ENCODE measurements at places on chromosomes 11 and 22.

DNA sequence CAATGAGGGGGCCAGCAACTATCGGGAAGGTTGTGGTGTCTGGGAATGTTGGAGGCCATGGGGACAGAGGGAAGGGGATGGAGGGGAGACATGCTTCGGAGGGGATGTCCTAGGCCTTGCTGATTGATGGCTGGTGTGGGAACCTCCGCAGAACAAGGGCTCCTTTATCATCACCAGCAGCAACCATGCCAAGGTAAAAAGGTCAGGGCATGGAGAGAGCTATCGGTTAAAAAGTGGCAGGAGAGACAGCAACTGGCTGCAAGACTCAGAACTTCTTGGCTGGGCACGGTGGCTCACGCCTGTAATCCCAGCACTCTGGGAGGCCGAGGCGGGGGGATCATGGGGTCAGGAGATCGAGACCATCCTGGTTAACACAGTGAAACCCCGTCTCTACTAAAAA, 3.0 kb downstream of the GSTT4 start:
- DNase-seq = no peak

GRCh38 chr11:27089746-27090145, 49.1 kb downstream of the BBOX1 start:
- no peak for DNase-seq

DNA sequence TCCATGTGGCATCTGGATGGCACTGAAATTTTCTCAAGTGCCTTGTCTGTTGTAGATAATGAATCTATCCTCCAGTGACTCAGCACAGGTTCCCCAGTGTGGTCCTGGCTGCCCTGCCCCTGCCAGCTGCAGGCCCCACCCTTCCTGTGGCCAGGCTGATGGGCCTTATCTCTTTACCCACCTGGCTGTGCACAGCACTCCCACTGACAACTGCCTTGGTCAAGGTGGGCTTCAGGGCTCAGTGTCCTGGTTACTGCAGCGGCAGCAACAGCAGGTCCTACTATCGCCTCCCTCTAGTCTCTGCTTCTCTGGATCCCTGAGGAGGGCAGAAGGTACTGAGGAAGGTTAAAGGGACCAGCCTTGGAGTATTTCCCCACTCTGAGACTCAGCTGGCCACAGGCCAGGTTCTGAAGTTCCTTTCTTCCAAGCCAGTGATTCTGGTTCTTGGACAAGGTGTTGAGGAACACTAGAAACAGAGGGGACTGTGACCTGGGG, 3.1 kb downstream of the HMBS start:
- no peak for DNase-seq

- no peak for DNase-seq
Observed at GRCh38 chr22:44453441-44454112, 44.5 kb downstream of the RTL6 start.

DNA sequence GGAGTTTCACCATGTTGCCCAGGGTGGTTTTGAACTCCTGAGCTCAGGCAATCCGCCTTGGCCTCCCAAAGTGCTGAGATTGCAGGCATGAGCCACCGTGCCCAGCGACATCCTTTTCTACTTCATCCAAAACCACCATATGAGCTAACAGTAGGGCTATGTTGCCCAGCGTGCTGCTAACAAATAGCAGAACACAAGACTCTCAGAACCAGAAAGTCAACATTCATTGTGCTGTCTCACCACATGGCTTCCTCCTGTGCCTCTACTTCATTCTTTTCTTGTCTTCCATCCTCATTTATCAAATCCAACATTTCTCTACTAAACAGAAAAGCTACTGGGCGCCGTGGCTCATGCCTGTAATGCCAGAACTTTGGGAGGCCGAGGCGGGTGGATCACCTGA, 12.0 kb upstream of the DENND5A start:
- no peak for DNase-seq

DNA sequence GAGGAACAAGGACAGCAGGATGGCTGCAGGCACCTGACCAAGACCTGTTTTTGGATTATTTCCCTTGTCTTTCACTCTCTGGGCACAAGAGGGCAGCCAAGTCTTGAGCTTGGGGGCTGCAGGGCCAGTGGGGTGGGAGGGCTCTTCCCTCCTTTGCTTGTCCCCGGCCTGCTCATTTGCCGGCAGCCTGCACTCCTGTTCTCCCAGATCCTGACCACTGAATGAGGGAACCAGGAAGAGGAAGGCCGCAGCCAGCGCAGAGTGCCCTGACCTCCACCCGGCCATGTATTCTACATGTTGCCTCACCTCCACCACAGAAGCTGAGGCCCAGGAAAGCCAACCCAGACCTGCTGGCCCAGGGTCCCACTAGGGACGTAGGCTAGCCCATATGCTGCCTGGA, 15.5 kb upstream of the NNMT start:
- DNase-seq = peak; percentile 44

DNA sequence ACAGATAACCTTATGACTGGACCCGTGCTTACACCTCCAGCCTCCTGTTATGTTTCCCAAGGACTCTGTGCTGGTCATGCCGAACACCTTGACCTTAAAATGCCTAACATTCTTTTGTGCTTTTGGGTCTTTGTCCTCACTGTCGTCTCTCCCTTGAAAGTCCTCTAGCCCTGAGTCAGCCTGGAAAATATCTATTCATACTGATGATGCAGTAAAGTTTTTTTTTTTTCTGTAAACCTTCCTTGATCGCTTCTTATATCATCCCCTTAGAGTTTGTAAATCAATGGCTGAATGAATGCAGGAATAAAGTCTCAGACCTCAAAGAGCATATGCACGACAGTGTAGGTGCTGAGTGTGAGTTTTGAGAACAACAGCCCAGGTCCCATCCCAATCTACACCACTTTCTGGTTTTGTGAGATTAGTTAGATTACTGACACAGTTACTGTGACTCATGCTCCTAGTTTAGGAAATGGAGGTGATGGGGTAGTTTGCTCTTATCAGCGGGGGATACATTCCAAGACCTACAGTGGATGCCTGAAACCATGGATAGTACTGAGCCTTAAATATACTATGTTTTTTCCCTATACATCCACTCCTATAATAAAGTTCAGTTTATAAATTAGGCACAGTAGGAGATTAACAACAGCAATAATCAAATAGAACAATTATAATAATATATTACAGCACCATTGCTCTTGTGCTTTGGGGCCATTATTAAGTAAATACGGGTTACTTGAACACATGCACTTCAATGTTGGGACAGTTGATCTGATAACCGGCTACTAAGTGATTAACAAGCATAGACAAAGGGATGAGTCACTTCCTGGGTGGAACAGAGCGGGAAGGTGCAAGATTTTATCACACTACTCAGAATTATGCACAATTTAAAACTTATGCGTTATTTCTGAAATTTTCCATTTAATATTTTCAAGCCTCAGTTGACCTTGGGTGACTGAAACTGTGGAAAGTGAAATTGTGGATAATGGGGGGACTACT, 8.6 kb downstream of the TCN1 start:
- no peak for DNase-seq

DNA sequence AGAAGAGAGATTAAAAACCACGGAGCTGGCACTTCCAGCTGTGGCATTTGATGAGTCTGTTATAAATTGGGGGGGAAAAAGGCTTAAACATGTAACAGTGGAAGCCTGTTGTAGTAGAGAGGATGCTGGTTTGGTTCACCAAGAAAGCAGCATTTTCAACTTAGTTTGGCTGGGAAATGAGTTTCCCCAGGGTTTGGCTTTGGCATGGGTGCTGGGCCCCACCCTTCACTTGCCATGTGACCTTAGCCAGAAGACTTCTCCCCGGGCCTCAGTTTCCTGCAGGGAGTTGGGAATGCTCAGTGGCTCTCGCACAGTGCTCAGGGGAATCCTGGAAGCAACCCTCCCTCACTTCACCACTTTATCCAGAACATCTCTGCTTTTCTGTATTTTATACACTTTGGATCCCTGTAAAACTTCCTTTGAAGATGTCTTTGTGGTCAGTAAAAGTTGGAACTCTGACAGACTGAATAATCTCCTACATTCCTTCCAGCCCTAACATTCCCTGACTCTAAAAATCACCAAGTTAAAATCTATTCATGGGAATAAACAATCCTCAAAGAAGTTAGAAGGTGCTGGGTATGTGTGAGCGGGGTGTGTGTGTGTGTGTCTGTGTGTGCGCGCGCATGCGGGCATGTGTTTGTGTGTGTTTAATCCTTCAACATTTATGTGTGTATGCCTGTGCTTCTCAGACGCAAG, 166.0 kb downstream of the TENM4 start:
- DNase-seq = no peak

DNA sequence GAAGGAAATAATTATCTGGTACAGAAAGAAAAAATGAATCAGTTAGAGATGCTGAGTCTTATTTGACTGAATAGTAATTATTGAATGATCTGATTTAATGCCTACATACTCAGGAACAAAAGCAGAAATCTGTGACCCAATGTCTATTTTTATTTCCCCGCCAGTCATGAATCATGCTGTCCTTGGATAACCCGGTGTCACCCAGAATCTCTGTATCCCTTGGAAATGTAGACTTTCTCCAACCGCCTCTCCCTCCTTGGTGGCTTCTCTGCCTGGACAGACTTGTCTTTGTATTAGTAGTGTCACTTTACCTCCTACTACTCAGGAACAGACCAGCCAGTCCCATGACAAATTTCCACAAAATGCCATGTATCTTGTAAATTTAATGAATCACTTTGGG, 173.3 kb upstream of the PDGFD start:
- no peak for DNase-seq

DNA sequence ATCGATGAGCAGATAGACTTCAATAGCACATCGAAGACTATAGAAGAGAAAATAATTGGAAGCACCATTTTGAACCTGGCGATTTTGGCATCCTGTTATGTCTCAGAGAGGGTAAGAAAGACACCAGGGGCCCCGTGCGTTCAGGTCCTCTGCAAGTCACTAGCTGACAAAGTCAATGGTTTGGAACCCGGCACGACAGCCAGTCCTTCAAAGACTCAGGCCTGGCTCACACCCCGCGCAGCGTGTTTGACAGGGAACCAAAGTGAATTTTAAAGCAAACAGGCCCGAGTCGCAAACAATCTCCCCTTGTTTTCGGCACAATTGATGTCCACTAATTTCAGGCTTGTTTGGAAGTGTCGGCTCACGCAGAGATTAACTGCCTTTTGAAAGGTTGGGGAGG, 716.6 kb downstream of the BRD1 start:
- DNase-seq = no peak

- no peak for DNase-seq
Observed at GRCh38 chr11:74846770-74847169, 98.1 kb downstream of the RNF169 start.

DNA sequence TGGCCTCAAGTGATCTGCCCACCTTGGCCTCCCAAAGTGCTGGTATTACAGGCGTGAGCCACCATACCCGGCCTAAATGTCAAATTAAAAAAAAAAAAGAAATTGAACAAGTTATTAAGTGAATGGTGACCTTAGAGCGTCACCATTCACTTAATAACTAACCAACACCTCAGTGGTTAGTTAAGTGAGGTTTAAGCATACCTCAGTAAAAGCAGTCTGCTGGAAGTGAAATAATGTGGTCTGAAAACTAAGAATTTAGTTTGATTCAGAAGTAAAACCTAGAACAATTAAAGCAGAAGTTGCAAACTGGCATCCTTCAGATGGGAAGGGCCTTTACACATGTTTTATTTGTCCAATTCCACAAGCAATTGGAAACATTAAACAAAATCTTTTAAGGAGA, 71.5 kb downstream of the FCHSD2 start:
- no peak for DNase-seq

DNA sequence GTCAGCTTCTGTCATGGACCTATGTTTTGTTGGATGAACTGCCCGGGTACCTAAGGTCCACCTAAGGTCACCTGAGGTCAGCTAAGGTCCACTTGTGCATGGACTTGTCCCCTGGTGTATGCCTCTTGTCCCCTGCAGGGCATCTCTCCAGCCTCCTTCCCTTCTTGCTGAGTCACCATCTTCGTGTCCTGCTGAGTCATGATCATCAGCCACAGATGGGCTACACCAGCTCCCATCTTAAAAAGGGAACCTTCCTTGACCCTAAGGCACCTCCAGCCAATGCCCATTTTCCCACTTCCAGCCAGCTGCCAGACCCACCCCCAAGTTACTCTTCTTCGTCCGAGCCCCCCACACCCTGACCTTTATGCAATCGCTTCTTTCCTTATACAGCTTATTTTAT, 544.9 kb downstream of the TBC1D22A start:
- DNase-seq = no peak

GRCh38 chr11:131880316-131880715, 509.9 kb downstream of the NTM start:
- no peak for DNase-seq

- DNase-seq = no peak
Observed at GRCh38 chr11:123405123-123405592, 24.9 kb upstream of the GRAMD1B start.

- DNase-seq = no peak
Observed at GRCh38 chr11:128720522-128720985, 26.7 kb downstream of the FLI1 start.

DNA sequence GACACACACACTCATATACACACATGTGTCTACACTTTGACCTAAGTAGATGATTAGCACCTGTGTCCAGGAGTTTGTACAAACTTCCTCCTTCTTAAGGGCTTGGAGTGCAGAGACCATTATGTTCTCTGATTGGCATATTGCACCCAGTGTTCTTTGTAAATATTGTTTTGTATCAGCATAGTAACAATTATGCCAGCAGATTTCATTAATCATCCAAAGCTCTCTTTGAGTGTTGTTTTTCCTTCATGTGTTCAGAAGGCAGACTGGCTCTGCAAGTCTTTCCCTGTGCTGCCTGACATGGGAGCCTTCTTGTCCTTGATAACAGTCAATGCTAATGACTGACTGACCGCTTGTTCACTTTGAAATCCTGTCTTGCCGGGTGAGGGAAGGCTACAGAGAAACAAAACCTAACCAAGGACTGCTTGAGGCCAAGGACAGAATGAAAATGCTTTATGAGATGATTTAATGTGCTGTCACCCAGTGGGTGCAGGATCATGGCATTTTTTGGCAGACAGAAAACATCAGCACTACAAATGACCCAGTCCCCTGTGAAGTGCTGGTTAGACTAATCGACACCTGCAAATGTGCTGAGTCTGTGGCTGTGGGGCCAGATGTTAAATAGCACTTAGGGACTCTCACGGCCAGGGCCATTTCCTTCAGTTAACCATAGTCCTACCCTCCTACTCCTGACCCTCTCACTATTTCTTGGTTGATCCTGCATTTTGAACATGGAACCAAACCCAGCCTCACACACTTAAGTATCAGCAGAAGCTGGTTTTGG, 6.6 kb upstream of the BARX2 start:
- no peak for DNase-seq

DNA sequence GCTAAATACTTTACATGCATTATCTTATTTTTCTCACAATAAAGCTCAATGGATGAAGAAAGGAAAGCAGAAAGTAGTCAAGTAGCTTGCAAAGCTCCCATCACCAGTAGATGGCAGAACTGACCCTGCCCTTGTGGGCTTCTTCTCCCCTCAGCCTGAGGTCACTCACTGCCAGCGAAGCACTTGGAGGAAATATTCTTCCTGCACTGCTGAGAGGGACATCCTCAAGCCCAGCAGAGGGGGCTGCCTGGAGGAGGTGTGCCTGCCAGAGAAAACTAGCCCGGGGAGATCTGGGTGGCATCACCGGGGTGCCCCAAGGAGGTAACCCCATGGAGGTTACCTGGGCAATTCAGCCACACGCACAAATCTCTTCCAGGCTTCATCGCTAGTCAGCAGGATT, 6.6 kb downstream of the APOL4 start:
- peak; percentile 18 for DNase-seq

GRCh38 chr11:119739021-119739703, 10.2 kb upstream of the NECTIN1 start:
- DNase-seq = no peak

- DNase-seq = no peak
Observed at GRCh38 chr11:134374891-134375550, 37.0 kb downstream of the B3GAT1 start.

GRCh38 chr11:30652801-30653200, 66.6 kb upstream of the MPPED2 start:
- no peak for DNase-seq

GRCh38 chr11:86210898-86211297, 33.7 kb upstream of the EED start:
- DNase-seq = no peak
